ENCODE measurements at places on chromosomes 16 and 17. TPM values are rescaled to one million over a fixed set of nuclear protein-coding genes. Genes with fewer than 3 reads are reported as not detected.
A peak's percentile ranks its signal among the peaks of the same experiment; 100 is the strongest.

GRCh38 chr16:81544261-81544660 is 99.7 kb downstream of the CMIP start:
- DNase-seq = no peak

Gene ALDH3A1
- 0.85 TPM for total RNA-seq

Gene NETO2
- 101 TPM for total RNA-seq

DNA sequence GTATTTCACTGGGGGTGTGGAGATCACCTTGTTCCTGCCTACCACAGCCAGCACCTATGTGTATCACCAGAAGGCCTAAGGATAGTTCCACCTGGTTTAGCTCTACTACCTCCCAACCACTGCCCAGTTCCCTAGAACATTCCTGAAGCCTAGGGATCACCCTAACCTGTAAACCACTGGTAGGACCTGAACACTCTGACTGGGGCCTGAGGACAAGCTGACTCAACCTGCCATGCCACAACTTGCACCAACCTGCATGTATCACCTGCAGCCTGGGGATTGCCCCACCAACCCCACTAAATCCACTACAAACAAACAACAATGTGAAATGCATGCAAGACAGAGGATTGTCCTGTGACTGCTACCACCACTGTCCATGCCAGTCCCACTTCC is 128.1 kb downstream of the KIF2B start:
- DNase-seq = no peak

- no peak for DNase-seq
These were observed 394.5 kb downstream of the XYLT1 start for GRCh38 chr16:17076092-17076754.

Gene FNDC8
- not detected for total RNA-seq

GRCh38 chr17:80754846-80755245 is 210.2 kb downstream of the RPTOR start:
- no peak for DNase-seq

DNA sequence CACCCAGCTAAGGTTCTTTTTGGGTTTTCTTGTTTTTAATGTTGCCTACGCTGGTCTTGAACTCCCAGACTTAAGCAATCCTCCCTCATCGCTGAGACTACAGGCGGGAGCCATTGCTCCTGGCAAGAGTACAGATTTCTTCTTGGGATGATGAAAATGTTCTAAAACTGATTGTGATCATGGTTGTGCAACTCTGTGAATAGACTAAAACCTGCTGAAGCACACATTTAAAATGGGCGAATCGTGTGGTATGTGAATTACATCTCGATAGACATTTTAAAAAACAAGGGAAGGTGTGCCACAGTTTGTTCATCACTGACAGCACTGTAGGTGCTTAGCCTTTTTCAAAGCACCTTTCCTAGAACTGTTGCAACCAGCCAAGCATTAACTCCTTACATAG is 48.8 kb upstream of the CDH3 start:
- no peak for DNase-seq

DNA sequence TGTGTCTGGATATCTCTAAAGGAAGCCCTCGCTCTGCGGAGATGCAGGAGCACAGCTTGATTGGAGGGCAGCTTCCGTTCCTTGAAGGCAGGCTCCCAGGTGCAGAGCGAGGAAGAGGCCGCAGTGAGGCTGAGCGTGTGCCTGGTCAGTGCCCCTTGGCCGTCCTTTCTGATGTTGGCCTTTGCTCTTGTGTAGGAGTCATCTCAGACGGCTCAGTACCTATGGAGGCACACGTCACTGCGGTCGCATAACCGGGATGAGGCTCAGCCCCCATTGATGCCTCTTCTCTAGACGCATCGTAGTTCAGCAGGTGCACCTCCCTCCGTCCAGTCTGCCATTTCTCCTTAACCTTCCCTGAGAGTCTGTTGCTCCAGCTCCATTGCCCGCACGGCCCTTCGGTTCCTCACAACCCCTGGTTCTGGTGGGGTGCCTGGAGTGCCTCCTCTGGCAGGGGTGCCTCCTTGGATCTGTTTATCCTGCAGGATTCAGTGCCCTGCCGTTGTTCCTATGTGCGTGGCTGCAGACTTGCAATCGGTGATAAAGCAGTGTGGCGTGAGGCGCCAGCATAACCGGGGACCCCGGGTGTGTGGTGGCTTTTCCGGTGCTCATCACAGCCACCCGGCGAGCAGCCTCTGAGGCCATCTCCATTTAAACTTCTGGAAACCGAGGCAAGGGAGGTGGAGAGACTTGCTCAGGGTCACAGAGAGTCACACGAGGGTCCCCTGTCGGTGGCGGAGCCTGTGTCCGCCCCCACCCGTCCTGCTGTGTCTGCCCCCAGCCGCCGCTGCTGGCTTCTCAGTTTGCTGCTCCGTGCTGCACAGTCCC is 188.8 kb upstream of the CHMP6 start:
- DNase-seq = no peak

DNA sequence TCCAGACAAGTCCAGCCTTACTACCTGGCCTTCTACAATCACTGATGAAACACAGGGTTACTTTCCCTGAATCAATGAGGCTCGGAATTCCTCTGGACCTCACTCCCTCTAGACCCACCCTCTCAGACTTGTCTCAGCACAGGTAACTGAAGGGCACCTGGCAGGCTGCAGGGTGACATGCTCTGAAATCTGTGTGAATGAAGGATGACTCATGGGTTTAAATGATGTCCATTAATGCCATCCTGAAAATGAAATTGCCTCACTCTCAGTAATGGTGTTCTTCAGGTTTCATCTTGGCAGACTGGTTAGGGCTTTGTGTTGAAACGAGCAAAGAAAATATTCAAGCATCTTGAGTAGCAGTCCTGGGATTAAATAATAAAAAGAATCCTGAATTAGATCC is 134.4 kb downstream of the MAF start:
- DNase-seq = no peak

DNA sequence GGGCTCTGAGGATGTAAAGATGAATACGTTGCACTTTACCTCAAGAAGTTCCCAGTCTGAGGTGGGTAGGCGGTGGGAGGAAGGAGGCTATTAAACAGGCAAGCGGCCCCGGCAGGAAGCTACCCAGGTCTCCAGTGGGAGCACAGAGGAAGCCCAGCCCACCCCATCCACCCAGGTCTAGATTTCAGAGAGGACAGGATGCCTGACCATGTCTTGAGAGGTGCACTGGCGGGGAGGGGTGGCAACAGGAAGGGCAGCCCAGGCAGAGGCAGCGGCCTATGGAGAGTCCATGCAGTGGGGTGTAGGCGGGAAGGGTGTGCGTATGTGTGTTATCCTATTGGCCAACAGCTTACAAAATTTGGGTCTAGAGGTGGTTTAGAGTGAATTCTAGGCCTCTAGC is 13.9 kb downstream of the SARM1 start:
- DNase-seq = no peak

Gene KRT39
- not detected for total RNA-seq

DNA sequence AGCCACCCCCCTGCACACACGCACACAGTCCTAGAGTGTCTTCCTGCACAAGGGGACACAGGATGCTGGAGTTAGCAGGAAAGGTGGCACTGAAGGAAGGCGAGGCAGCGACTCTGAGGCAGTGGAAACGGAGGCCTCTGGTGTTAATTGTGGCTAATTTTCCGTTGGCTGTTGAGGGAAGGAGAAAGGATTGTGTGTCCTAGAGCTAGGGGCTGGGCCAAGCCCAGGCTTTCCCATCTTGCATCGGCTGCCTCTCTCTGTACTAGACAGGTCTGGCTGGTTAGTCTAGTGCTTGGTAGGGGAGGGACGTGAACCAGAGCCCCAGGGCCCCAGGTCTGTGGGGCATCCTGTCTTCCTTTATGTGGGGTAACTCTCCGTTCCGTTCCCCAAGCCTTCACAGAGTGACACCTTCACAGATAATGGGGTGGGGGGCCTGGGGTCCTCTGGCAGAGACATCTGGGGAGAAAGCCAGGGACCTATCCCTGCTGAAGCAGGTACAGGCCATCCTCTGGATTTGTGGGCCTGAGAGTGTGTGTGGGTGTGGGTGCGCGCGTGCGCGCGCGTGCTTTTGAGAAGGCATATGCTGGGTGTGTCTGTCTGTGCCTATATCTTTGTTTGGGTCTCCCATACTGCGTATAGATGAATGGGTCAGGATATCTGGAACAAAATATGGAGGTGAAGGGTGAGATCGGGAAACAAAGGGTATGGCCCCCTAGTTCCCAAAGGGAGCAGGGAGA is at the start of gene CHD3:
TSS of gene CHD3 (plus strand) at position 606 of the 737 bp plus-strand sequence. CDS start 212 bp downstream, outside the sequence.
- DNase-seq = no peak

DNA sequence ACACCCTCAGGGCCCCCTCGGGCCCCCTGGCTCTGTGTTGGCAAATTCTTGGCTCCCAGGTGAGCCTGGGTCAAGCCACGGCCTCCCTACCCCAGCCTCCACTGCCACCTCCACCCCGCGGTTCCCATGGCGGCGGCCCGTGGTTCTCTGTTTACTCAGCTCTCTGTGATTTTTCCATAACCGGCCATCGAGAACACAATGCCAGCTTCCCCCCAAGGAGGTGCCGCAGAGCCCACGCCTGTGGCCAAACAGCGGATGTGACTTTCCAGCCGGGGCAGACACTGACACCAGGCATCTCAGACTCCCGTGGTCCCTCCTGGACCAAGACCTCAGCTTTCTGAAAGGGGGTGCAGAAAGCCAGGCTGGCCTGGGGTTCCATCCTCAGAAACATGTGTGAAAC is 21.6 kb upstream of the ATP2A3 start:
- DNase-seq = no peak

Gene TAT
- total RNA-seq = not detected

GRCh38 chr16:4372001-4372577 is 441 bp downstream of the VASN start:
- DNase-seq = no peak

Gene C16orf92
- not detected for total RNA-seq

GRCh38 chr16:11218604-11218962 is 37.4 kb downstream of the SOCS1 start:
- DNase-seq = no peak

Gene SDR42E1
- 4.6 TPM for total RNA-seq

Gene STH
- total RNA-seq = not detected

Gene HOXB9
- total RNA-seq = 25.1 TPM

Gene KRTAP2-1
- total RNA-seq = not detected

Gene CALB2
- 6.9 TPM for total RNA-seq

- peak; percentile 36 for DNase-seq
These were observed 11.7 kb downstream of the SLC7A6OS start for GRCh38 chr16:68298907-68299561.

Gene KCNG4
- total RNA-seq = not detected

Gene CNTNAP4
- total RNA-seq = 0.05 TPM

GRCh38 chr17:75232786-75233185 is 27.3 kb downstream of the NUP85 start:
- DNase-seq = no peak

- no peak for DNase-seq
These were observed 157.6 kb downstream of the CPPED1 start for GRCh38 chr16:12646098-12646489.

- DNase-seq = no peak
These were observed 12.3 kb downstream of the SMIM5 start for GRCh38 chr17:75645501-75645888.

GRCh38 chr16:59733321-59733720 is 999.2 kb upstream of the GOT2 start:
- no peak for DNase-seq

DNA sequence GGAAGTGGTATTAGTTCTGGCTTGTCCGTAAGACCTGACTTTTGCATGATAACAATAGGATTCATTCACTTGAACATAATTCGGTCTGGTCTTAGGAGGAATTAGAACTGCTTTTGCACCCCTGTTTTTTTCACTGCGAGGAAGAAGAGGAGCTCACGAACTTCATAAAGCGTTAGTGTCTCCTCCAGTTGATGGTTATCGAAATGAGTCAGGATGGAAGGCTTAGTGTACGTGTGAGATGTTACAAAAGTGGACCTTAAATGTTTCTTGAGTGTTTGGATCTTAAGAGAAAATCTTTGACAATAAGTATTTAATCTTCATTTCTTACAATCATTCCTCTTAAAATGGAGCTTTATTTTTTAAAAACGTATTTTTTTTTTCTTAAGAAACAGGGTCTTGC is 52.8 kb downstream of the USP10 start:
- no peak for DNase-seq

DNA sequence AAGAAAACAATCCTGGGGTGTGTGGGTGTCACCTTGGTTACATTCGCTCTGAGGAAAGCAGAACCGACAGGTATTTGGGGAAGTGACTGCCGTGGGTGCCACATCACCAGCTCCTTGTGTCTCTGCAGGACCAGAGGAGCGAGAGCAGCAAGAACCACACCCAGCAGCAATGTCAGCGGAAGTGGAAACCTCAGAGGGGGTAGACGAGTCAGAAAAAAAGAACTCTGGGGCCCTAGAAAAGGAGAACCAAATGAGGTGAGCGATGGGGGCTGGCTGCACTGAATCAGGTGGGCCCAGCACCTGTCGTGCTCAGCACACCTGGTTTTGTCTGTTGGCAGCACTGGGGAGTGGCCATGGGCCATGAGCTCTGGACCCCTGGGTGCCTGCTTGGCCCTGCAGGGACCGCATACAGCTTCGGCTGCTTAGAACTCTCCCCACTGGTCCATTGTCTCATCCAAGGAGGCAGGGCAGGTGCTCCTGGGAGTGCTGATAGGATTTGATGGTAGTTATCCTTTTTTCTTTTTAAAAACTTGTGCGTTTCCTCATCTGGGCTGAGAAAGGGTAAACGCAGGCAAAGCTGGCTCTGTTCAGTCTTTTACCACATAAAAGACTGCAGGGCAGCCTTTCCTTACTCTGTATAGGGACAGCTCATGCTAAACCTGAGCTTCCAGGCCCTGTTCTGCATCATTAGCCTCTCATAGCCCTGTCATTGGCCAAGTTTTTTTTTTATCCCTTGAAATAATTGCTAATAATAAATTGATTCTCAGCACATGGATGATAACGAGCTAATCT is 29.4 kb downstream of the HMOX2 start:
- DNase-seq = no peak

DNA sequence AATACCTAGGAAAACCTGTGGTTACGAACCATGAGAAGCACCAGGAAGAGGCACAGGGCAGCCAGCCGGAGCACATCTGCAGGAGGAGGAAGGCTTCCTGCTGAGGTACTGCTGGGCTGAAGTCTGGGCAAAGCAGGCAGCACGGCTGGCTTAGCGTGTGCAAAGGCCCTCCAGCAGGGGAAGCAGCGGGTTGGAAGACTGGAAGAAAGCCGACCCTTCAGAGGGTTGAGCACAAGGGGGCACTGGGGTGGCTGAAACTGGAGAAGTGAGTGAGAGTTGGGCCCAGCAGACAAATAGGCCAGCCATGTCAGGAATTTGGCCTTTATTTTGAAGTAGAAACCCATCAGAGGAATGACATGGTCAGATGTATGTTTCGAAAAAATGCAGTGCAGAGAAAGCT is 12.1 kb upstream of the HSD3B7 start:
- DNase-seq = peak; percentile 42

Gene MAPK8IP3
- total RNA-seq = 27.4 TPM
